ENCODE measurements at places on chromosomes 1 and 21. TPM values are rescaled to one million over a fixed set of nuclear protein-coding genes. Genes with fewer than 3 reads are reported as not detected.

Gene KCNT2
- total RNA-seq = 8.1 TPM

Gene PAPPA2
- total RNA-seq = 0.22 TPM

Gene SNAP47
- 60.9 TPM for total RNA-seq

Gene MXRA8
- total RNA-seq = 468 TPM

Gene LRRC52
- not detected for total RNA-seq

Gene SLC30A2
- not detected for total RNA-seq

Gene HSD11B1
- total RNA-seq = 7.1 TPM

Gene TEKT2
- total RNA-seq = not detected

Gene LRRC7
- total RNA-seq = 21.3 TPM

DNA sequence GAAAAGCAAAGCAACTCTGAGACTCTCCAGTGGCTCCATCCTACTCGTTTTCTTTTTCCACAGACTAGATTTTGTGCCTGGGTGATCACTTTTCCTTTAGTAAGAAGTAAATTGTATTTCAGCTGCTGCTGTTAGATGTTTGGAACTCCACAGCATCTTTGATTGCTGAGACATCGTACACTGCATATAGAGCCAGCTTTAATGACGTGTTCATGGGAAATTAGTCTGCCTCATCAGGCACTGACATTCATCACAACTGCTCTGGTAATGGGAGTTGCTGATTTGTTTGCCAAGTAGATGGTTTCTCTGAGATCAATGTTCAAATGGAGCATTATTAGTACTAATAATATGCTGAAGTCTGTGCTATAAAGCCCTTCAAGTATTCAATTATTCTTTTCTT lies 573.8 kb upstream of the NR5A2 start:
- no peak for DNase-seq
- no peaks in the 10 kb centered on the region for H3K4me1 ChIP-seq
- H3K27ac ChIP-seq = no peak overlapping the region
- no peaks in the 10 kb centered on the region for H3K36me3 ChIP-seq
- no peaks in the 10 kb centered on the region for H3K27me3 ChIP-seq
- no peak overlapping the region for H3K4me3 ChIP-seq

GRCh38 chr1:150843474-150843873 lies 32.9 kb downstream of the ARNT start:
- no peak for DNase-seq
- H3K4me1 ChIP-seq = no peaks in the 10 kb centered on the region
- H3K36me3 ChIP-seq = peaks cover 32% of the 10 kb centered on the region
- H3K27ac ChIP-seq = no peak overlapping the region

DNA sequence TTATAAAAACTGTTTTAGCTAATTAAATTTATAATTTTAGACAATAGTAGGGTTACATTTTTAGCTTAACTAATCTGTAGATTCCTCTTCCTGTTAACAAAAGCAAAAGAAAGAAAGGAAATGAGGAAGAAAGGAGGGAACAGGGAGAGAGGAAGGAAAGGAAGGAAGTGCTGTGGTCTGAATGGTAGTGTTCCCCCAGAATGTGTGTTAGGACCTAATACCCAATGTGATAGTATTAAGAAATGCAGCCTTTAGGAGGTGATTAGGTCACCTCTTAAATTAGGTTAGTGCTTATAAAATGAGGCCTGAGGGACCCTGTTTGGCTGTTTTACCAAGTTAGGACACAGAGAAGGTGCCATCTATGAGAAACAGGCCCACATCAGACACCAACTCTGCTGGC lies 136.9 kb upstream of the SAMSN1 start:
- no peaks in the 10 kb centered on the region for H3K4me1 ChIP-seq
- H3K4me3 ChIP-seq = no peak overlapping the region

GRCh38 chr1:59605761-59606160 lies 209.0 kb upstream of the HOOK1 start:
- no peaks in the 10 kb centered on the region for H3K4me1 ChIP-seq
- DNase-seq = no peak
- H3K4me3 ChIP-seq = no peak overlapping the region
- H3K27me3 ChIP-seq = no peaks in the 10 kb centered on the region

- H3K27ac ChIP-seq = peak overlapping the region; percentile 88
- DNase-seq = no peak
- no peaks in the 10 kb centered on the region for H3K27me3 ChIP-seq
- no peak overlapping the region for H3K4me3 ChIP-seq
- H3K4me1 ChIP-seq = peaks cover 26% of the 10 kb centered on the region
- H3K36me3 ChIP-seq = peaks cover 25% of the 10 kb centered on the region
These were observed 8.5 kb upstream of the COL8A2 start for GRCh38 chr1:36133484-36133883.

- no peak for DNase-seq
- no peaks in the 10 kb centered on the region for H3K4me1 ChIP-seq
- H3K27me3 ChIP-seq = no peaks in the 10 kb centered on the region
- H3K4me3 ChIP-seq = no peak overlapping the region
- H3K36me3 ChIP-seq = no peaks in the 10 kb centered on the region
These were observed 66.7 kb upstream of the PARP1 start for GRCh38 chr1:226474443-226475141.

DNA sequence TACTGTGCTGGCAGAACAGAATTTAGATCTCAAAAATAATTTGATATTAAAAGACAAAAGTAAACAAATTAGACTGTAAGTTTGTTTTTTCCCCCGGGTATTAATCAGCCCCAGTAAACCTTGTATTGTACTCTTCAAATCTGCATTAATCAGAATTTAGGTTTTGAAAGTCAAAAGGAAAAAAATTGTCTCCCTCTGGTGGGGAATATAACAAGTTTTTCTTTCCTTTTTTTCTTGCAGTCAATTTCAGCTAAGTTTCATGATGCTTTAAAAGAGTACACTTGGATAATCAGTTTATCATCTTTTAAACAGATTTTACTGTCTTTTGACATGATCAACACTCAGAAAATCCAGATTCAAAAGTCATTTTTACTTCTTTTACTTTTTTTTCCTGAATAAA lies 134.5 kb upstream of the PKN2 start:
- H3K4me3 ChIP-seq = no peak overlapping the region
- DNase-seq = no peak
- no peaks in the 10 kb centered on the region for H3K36me3 ChIP-seq
- no peak overlapping the region for H3K27ac ChIP-seq

- no peak overlapping the region for H3K4me3 ChIP-seq
- no peak overlapping the region for H3K27ac ChIP-seq
- no peaks in the 10 kb centered on the region for H3K27me3 ChIP-seq
- H3K36me3 ChIP-seq = no peaks in the 10 kb centered on the region
- H3K4me1 ChIP-seq = no peaks in the 10 kb centered on the region
These were observed 96.8 kb upstream of the ADGRL2 start for GRCh38 chr1:81703756-81704463.

- peaks cover 5% of the 10 kb centered on the region for H3K4me1 ChIP-seq
- H3K4me3 ChIP-seq = no peak overlapping the region
- H3K27ac ChIP-seq = no peak overlapping the region
- DNase-seq = no peak
These were observed 351 bp downstream of the MIXL1 start for GRCh38 chr1:226223786-226224244.

GRCh38 chr21:41684381-41685245 lies 82.2 kb downstream of the RIPK4 start:
- DNase-seq = no peak
- H3K4me1 ChIP-seq = no peaks in the 10 kb centered on the region
- H3K27me3 ChIP-seq = no peaks in the 10 kb centered on the region
- no peaks in the 10 kb centered on the region for H3K36me3 ChIP-seq
- no peak overlapping the region for H3K4me3 ChIP-seq

DNA sequence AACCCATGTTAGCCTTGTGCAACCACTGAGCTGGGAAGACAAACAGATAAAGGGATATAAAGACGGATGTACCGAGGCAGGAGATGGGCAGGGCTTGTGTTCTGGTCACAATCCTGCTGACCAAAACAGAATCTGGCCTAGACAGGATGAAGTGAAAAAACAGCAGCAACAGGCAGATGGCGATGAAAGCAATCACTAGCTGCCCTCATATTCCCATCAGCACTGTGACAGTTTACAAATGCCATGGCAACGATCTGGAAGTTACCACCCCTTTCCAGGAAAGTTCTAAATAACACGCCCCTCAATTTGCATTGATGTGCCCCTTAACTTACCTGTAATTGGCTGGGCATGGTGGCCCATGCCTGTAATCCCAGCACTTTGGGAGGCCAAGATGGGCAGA lies 40.6 kb upstream of the CD46 start:
- no peaks in the 10 kb centered on the region for H3K4me1 ChIP-seq
- no peak overlapping the region for H3K27ac ChIP-seq
- no peak for DNase-seq
- no peak overlapping the region for H3K4me3 ChIP-seq

- peak overlapping the region; percentile 12 for H3K27ac ChIP-seq
- no peaks in the 10 kb centered on the region for H3K27me3 ChIP-seq
- no peaks in the 10 kb centered on the region for H3K4me1 ChIP-seq
- no peaks in the 10 kb centered on the region for H3K36me3 ChIP-seq
- no peak for DNase-seq
These were observed 116.8 kb downstream of the TOMM20 start for GRCh38 chr1:235011599-235012435.

DNA sequence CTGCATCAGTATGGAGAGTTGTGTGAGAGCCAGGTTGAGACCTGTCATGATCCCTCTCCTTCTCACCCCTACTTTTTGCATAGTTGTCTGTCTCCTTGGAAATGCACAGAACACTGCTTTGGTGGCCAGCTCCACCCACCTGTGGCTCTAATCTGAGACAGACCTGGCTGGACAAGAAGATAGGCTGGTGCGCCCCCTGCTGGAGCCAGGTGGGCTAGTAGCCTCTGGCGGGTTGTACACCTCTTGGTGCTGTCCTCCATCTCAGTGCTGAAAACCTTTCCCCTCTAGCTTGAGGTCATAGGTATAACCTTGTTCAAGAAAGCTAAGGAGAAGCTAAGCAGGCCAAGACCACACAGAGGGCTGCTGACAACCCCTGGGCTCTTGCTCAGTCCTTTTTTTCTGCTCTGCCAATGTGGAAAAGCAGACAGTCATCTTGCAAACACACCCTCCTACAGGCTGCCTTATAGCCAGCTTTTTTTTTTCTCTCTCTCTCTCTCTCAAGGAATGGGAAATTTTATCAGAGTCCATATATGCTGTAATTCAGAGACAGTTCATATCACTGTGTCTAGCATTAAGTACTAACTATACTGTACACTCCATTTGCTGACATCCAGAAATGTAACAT lies 58.8 kb upstream of the SPATA6 start:
- H3K4me1 ChIP-seq = peaks cover 14% of the 10 kb centered on the region
- no peak overlapping the region for H3K27ac ChIP-seq
- H3K36me3 ChIP-seq = no peaks in the 10 kb centered on the region
- DNase-seq = no peak
- H3K27me3 ChIP-seq = no peaks in the 10 kb centered on the region

DNA sequence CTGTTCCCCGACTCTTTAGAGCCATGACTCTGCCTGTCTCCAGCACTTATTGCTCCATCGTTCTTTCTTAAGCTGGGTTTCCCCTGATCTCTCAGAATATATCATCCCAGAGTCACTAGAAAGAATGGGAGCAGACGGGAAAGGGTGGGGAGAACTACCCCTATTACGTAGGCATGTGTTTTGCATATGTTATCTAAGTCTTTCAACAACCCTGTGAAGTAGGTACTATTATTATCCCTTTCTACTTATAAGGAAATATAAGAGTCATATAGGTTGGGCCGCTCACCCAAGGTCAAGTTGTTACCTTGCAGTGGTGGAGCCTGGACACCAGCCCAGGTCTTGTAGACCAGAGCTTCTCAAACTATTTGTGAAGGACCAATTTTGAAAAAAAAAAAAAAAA lies 38.7 kb downstream of the ELF3 start:
- H3K27ac ChIP-seq = peak overlapping the region; percentile 35
- no peak for DNase-seq
- H3K27me3 ChIP-seq = no peaks in the 10 kb centered on the region
- no peaks in the 10 kb centered on the region for H3K36me3 ChIP-seq
- no peak overlapping the region for H3K4me3 ChIP-seq

- H3K4me1 ChIP-seq = no peaks in the 10 kb centered on the region
- H3K36me3 ChIP-seq = no peaks in the 10 kb centered on the region
- no peak within 1 kb of the TSS for H3K4me3 ChIP-seq
- no peak for DNase-seq
These were observed at the start of gene MAEL for GRCh38 chr1:166988974-166989515. Gene MAEL (plus strand): TSS chr1:166989280. CDS start chr1:166989353, 73 bp downstream.

GRCh38 chr1:20980051-20980450 lies 192.9 kb upstream of the HP1BP3 start:
- no peak overlapping the region for H3K4me3 ChIP-seq
- no peak for DNase-seq
- H3K4me1 ChIP-seq = no peaks in the 10 kb centered on the region
- H3K27me3 ChIP-seq = no peaks in the 10 kb centered on the region
- H3K27ac ChIP-seq = no peak overlapping the region

DNA sequence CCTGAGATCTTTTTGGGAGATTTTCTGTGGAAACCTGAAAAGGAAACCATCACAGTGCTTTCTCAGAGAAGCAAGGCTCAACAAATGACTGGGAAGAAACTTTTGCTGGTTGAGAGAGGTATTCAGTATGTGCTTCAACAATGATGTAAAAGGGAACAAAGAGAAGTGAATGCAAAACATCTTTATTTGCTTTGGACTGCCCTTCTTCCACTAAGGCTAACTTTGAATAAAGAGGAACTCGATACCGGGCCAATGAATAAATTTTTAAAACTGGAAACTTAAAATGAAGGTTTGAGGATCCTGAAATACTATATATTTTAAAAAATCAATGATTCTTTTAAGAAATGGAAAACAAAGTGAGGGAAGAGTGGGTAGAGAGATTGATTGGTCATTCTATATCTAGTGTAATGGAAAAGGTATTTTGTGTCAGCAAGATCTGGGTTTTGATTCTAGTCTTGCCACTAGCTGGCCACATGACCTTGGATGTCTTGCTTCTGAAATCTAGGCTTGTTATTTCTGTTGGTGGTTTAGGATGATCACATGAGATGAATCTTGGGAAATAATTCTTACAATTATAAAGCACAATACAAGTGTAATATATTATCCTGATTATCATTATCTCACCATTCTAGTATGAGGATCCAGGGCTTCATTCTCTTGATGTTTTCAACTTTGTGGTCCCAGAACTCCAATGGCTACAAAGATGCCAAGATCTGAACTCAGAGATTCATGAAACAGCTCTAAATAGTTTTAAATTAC lies 34.6 kb upstream of the APOBEC4 start:
- H3K4me3 ChIP-seq = no peak overlapping the region
- H3K4me1 ChIP-seq = no peaks in the 10 kb centered on the region
- no peak overlapping the region for H3K27ac ChIP-seq
- no peak for DNase-seq
- H3K27me3 ChIP-seq = no peaks in the 10 kb centered on the region

GRCh38 chr1:51234721-51235425 lies 1.2 kb upstream of the RNF11 start:
- DNase-seq = peak; percentile 39
- no peaks in the 10 kb centered on the region for H3K36me3 ChIP-seq
- peak overlapping the region; percentile 84 for H3K4me3 ChIP-seq
- H3K27ac ChIP-seq = peak overlapping the region; percentile 99
- H3K4me1 ChIP-seq = peaks cover 16% of the 10 kb centered on the region

DNA sequence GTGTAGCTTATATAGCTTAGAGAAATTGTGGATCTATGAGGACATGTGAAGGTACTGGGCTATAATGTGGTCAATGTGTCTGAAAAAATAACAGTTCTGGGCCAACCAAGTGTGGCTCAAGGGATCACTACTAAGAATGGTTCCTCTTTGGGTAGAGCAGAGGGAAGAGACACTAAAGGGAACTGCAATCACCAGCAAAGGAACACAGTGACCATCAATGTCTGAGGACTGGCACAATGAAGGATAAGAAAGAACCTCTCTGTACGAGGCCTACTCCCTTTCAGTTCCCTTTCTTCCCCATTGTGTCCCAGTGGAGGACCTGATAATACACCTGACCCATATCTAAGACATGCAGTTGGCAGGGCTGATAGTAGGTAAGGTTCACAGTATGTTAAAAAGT lies 89.9 kb upstream of the JAK1 start:
- H3K36me3 ChIP-seq = no peaks in the 10 kb centered on the region
- H3K4me1 ChIP-seq = peaks cover 63% of the 10 kb centered on the region
- no peak overlapping the region for H3K4me3 ChIP-seq
- DNase-seq = no peak
- no peak overlapping the region for H3K27ac ChIP-seq
